Renal cortex interstitium (tissue), 15 donors: ENCODE measurements at places on chromosomes 16 and 17.

DNA sequence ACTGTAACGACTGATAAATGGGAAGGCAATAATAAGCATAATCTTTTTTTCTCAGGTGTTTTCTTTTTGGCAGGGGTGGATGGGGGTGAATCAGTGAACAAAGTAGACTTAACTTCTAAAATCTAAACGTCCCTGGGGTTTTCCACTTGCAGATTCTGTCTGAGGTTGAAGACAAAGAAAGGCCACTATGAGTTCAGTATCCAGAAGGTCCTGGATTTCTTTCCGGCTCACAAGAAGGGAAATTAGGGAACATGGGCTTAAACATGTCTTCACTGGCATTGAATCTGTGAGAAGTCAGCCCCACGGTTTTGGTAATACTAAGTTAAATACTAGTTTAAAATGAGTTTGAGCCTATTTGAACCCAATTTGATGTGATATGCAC is 67.8 kb downstream of the CMC2 start:
- no peak for DNase-seq

GRCh38 chr16:11296351-11296705 is 15.2 kb upstream of the PRM1 start:
- no peak for DNase-seq

DNA sequence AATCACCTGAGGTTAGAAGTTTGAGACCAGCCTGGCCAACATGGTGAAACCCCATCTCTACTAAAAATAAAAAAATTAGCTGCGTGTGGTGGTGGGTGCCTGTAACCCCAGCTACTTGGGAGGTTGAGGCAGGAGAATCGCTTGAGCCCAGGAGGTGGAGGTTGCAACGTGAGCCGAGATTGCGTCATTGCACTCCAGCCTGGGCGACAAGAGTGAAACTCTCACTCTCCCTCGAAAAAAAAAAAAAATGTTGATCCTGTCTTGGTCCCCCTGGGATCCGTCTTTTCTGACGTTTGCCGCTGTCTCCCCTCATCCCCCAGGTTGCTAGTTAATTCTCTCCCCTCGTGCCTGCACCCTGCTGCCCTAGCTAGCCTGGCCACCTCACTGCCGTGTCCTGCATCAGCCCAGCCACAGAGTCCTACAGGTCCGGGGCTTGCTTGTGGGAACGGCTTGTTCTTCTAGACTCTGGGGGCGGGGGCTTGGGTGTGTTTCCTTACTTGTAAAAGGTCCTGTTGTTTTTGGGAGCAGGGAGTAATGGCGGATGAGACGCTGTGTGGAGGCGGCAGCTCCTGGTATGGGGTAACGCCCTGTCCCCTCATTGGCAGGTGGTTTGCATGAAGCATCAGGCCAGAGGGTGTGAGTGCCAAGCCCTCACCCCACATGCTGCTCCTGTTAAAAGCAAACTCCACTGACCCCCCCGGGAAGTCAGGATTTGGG is 44.6 kb downstream of the PGS1 start:
- DNase-seq: no peak

DNA sequence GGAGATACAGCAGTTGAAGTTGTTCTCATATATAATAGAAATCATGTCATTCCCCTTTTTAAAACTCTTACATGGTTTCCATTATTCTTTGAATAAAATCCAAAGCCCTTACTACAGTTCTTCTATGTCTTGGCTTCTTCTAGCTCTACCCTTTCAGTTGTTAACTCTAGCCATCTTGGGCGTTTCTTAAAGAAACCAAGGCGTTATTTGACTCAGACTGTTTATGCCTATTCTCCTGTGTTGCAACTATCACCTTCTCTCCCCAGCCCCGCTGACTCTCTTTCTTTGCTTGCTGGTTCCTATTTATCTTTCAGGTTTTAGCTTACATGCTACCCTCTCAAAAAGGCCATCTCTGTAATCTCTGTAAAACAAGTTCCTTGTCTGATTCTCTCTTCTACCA is 32.7 kb downstream of the NFATC3 start:
- no peak for DNase-seq

GRCh38 chr17:69480245-69480644 is 65.7 kb downstream of the MAP2K6 start:
- no peak for DNase-seq

- no peak for DNase-seq
These were observed 27.0 kb downstream of the RSL1D1 start for GRCh38 chr16:11824362-11824761.

- DNase-seq: no peak
These were observed 337.0 kb downstream of the HAPSTR1 start for GRCh38 chr16:9428355-9429005.

DNA sequence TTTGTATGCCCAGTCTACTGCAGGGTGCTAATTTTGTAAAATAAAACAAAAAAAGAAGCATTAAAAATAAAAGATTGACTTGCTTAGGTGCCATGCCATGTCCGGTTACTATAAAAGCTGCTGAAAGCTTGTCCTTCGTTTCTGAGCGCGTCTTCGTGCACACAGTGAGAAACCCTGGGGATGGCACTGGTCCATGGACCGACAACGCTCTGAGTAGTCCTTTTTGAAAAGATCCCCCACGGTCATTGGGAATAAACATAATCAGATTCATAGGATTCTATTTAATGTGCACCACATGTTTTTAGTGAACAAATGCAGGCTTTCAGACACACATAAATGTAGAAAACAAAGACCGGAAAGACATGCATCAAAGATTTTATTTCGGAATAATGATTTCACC is 146.3 kb downstream of the XYLT1 start:
- no peak for DNase-seq

- DNase-seq: no peak
These were observed 5.8 kb upstream of the GNA13 start for GRCh38 chr17:65062171-65062915.

GRCh38 chr17:17172001-17172939 is 33.9 kb downstream of the PLD6 start:
- DNase-seq: no peak

DNA sequence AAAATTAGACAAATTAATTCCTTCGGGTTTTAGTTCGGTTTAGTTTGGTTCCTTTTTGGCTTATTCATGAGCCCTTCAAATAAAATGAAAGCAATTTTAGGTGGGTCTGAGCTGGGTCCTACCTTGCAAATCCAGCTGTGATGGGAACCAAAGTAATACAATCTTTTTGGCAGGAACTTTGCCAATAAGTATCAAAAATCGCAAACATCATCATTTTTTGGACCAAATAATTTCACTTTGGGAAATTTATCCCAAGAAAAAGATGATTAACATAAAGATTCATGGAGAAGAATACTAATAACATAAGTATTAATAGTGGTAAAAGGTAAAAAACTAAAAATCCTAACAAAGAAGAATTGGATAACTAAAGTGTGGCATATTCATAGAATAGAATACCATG is 67.8 kb upstream of the MYOCD start:
- DNase-seq: no peak

DNA sequence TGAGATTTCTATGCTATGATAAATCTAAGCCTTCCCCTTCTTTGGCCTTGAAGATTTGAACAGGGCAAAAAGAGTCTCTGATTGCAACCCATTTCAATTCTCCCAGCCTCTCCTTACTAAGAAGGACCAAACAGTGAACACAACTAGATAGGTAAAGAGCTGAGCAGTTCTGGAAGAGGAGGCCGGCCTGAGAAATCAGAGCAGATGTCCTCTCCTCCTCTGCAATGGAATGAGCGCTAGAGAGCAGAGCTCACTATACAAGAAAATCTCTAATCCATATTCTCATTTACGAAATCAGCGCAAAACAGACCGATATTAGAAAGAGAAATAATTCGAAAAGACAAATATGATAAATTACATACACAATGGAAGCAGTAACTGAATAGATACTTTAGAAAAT is 124.2 kb downstream of the CDK5R1 start:
- no peak for DNase-seq

- DNase-seq: no peak
These were observed 68.5 kb downstream of the WWP2 start for GRCh38 chr16:69830534-69831211.

DNA sequence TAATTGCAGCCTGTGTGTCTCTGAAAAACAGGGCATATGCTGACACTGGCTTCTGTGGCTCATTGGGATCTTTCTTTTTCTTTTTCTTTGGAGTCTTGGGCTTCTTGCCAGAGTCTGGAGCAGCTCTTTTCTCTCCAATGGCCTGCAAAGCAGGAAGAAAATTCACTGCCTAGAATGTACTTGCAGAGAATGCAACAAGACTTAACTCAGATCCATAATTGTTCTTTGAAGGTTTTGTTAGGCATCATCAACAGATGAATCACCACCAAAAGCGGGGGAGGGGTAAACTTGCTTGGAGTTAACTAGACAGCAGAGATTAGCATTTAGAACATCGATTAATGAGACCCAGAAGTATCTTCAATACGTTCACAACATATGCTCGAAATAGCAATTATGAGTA is 100.9 kb downstream of the TOX3 start:
- no peak for DNase-seq

- DNase-seq: peak; percentile 29
These were observed 2.7 kb downstream of the NUFIP2 start for GRCh38 chr17:29291163-29291752.

GRCh38 chr17:66476014-66476413 is 173.6 kb downstream of the PRKCA start:
- no peak for DNase-seq

GRCh38 chr17:6408276-6408675 is 26.6 kb downstream of the AIPL1 start:
- no peak for DNase-seq

DNA sequence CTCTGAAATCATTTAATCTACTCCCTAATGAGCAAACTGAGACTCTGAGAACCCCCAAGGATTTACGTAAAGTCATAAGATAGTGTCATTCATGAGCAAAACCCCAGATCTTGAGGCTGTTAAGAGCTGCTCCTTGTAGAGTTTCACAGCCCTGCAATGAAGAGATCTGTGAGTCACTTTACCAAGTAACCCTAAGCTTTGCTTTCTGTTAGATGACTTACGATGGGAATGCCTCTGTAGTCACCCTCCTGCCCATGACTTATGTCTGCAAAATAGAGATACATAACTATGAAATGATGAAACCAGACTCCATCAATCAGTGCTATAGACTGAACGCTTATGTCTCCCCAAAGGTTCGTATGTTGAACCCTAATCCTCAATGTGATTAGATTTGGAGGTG is 117.7 kb downstream of the HS3ST3A1 start:
- no peak for DNase-seq

DNA sequence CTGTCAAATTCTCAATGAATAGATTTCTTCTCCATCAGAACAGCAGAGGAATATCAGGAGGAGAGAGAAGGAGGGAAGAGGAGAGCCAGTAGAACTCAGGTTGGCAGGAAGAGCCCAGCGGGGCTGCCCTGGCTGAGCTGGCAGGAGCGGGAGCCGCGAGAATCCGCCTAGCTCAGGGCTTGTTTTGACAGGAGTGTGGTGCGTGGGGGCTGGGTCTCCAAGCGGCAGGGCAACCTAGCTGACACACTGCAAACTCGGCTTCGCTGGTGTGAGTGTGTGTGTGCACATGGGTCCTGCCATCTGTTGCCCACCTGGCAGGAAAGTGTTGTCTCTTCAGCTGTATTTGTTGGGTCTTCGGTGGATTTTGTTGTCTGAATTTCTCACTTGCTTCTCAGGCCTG is 27.9 kb upstream of the BCAR1 start:
- no peak for DNase-seq

DNA sequence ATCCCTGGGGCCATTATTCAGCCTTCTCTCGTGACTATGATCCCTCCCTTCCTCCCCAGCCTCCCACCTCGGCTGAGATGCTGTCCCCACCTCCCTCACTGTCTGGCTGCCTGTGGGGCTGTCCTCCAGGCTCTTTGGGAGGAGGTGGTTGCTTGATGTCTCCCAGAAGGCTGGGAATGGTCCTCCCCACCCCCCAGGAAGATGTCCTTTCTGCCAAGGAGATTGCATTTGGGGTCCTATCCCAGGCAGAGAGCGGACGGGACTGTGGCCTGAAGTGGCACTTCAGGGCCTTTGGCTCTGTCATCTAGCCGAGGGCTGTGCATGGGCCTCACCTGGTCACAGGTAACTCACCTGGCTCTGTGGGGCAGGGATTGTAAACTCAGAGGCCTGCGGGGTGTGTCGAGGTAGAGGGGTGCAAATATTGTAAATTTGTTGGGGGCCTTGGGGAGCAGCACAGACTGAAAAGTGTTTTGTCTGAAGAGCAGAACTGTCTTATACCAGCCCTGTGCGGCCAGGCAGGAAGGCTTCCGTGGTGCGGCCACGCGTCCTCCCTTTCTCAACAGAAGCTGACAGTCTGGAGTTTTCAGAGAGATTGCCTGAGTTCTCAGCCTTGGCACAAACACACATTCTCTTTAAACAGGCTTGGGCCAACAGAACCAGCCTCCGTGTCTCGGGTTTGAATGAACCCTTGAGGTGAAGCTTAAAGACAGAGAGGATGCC is 177.9 kb downstream of the SEC14L1 start:
- no peak for DNase-seq

GRCh38 chr17:49524473-49525359 is 29.6 kb downstream of the NGFR start:
- no peak for DNase-seq

DNA sequence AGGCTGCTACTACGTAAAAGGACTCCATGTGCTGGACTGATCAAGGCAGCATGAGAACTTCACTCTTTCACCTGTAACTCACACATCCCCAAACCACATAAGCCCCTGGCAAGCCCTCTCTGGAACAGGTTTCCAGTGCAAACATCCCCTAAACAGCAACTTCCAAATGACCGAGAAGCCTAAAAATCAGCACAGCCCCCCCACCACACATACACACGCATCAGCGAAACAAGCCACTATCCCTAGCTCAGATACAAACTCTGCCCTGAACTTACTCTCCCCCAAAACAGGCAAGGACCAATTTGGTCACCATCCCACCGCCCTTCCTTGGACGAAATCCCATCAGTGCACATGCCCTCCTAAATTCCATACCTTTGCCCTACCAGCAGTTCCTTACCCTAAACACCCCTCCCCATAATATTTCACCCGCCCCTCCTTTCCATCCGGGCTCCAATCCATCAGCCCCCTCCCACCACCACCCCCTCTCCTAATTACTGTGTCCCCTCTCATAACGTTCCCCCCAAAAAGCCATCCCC is 735 bp downstream of the LSM12 start:
- DNase-seq: no peak

DNA sequence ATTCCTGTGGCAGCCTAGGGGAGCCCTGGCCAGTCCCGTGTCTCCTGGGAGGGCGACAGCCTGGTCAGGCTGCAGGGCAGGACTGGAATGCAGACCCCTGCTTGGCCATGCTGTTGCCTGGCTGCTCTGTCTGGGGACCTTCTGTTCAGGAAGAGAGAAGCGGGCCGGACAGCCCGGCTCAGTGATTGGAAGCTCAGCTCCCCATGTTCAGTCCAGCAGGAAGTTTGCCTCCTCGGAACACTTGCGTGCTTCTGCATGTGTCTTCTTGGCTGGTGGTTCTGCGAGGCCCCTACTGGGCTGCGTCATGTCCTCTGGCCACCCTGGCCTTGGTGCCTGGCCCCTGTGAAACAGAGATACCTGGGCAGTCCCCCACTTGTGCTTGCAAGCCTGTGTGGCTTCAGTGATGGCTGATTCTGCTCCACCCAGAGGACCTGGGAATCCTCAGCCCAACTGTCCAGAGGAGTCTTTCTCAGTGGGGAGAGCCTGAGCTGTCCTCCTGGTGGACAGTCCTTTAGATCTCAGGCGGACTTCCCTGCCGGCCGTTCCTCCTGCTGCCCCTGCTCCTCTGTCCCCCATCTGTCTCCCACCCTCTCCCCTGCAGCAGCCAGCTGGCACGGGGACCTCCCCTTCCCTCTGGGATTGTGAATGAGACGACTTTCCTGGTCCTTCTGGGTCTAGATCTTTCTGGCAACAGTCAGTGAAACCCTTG is 279.5 kb downstream of the SEC14L1 start:
- DNase-seq: no peak

- DNase-seq: no peak
These were observed 8.8 kb upstream of the FASN start for GRCh38 chr17:82106688-82107305.
